Heart right ventricle (tissue), 16 donors: ENCODE measurements at places on chromosomes 7 and 10. TPM values are rescaled to one million over a fixed set of nuclear protein-coding genes. Genes with fewer than 3 reads are reported as not detected.

GRCh38 chr10:59830601-59831259 lies 75.6 kb downstream of the CCDC6 start:
- H3K36me3 ChIP-seq = peaks cover 16% of the 10 kb centered on the region
- H3K27ac ChIP-seq = no peak overlapping the region
- no peaks in the 10 kb centered on the region for H3K4me1 ChIP-seq
- no peak overlapping the region for H3K4me3 ChIP-seq
- no peaks in the 10 kb centered on the region for H3K27me3 ChIP-seq
- DNase-seq = no peak

The UNC5B gene
- 11.7 TPM for total RNA-seq

DNA sequence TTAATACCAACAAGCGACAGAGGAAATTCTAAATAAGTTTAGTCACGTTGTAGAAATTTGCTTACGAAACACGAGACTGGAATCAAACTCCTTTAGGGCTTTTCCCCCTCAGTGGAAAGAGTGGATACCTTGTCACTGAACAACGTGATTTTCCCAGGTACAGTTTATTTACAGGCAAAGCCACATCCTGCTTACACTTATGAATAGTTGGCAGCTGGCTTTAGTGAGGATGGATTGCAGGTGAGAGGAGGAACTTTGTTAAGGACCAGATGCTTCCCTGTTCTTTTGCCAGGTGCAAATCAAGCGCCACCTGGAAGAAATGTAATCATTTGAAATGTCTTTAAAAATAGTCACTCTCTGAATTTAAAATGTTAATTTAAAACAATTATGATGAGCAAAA lies 282.4 kb downstream of the ADARB2 start:
- no peaks in the 10 kb centered on the region for H3K4me1 ChIP-seq
- no peaks in the 10 kb centered on the region for H3K36me3 ChIP-seq
- no peak for DNase-seq

The TAS2R60 gene
- not detected for total RNA-seq

The AGAP9 gene
- total RNA-seq = 1.4 TPM

DNA sequence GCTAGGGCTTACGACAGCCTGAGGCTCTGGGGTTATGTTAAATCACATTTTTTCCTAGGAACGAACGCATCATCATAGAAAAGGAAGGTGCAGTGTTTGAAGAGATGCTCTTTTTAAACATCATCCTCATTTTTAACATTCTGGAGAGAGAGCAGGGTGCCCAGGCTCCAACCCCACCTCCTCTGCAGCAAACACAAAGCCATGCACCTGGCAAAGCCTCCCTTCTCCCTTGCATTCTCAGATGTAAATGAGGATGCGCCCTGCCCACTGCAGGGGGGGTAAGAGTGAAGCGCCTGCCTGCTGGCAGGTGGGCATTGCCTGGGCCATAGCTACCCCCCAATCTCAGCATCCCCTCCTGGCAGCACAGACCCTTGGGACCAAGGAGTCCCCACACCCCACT lies 92.4 kb downstream of the PTPRN2 start:
- no peaks in the 10 kb centered on the region for H3K4me1 ChIP-seq
- peaks cover 72% of the 10 kb centered on the region for H3K27me3 ChIP-seq
- no peak for DNase-seq
- H3K36me3 ChIP-seq = no peaks in the 10 kb centered on the region
- H3K27ac ChIP-seq = no peak overlapping the region

- DNase-seq = no peak
- no peaks in the 10 kb centered on the region for H3K27me3 ChIP-seq
- peak within 1 kb of the TSS; percentile 99 for H3K27ac ChIP-seq
These were observed at the start of gene GTF2I for GRCh38 chr7:74657692-74658177. TSS of gene GTF2I (plus strand) at chr7:74657718. CDS start at chr7:74689129, 31,411 bp downstream.

- no peaks in the 10 kb centered on the region for H3K27me3 ChIP-seq
- H3K4me1 ChIP-seq = peaks cover 64% of the 10 kb centered on the region
- no peak overlapping the region for H3K27ac ChIP-seq
- DNase-seq = no peak
- H3K4me3 ChIP-seq = no peak overlapping the region
These were observed 10.2 kb downstream of the BZW2 start for GRCh38 chr7:16656141-16656540.

The IKZF1 gene
- 2.8 TPM for total RNA-seq

GRCh38 chr7:46568420-46569132 lies 647.5 kb upstream of the IGFBP3 start:
- no peaks in the 10 kb centered on the region for H3K4me1 ChIP-seq
- no peaks in the 10 kb centered on the region for H3K36me3 ChIP-seq
- no peaks in the 10 kb centered on the region for H3K27me3 ChIP-seq
- DNase-seq = no peak

GRCh38 chr10:60388709-60389301 lies 870 bp downstream of the ANK3 start:
- no peaks in the 10 kb centered on the region for H3K27me3 ChIP-seq
- peaks cover 3% of the 10 kb centered on the region for H3K4me1 ChIP-seq
- DNase-seq = no peak
- H3K36me3 ChIP-seq = no peaks in the 10 kb centered on the region

DNA sequence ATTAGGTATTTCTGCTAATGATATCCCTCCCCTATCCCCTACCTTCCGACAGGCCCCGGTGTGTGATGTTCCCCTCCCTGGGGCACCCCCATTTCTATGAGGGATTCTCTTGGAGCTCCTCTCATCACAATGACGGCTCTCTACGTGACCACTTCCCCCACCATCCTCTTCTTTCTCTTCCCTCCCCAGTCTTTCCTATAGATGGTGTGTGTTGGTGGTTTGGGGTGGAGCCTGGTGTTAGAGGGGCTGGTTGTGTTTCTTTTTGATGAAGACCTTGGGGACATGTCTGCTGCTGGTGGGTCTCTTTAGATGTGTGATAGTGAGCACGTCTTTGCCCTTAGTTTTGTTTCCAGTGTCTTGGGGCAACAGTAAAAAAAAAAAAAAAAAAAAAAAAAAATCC lies 28.6 kb downstream of the RPS24 start:
- no peaks in the 10 kb centered on the region for H3K36me3 ChIP-seq
- H3K27ac ChIP-seq = no peak overlapping the region
- DNase-seq = no peak
- H3K4me3 ChIP-seq = no peak overlapping the region
- H3K4me1 ChIP-seq = no peaks in the 10 kb centered on the region

DNA sequence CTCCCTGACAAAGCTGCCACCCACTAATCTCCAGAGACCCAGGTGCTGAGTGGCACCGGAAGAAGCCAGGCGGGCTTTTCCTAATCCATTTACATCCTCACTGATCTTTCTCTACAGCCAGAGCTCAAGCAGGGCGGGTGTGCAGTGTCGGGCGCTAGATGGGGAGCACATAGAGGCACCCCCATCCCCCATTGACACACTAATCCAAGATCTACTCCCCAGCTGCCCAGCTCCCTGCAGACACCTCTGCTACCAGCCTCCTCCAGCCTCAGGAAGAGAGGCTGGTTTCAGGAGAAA lies 22.2 kb downstream of the FRMPD2 start:
- no peak for DNase-seq
- H3K4me1 ChIP-seq = peaks cover 22% of the 10 kb centered on the region
- no peaks in the 10 kb centered on the region for H3K27me3 ChIP-seq
- no peak overlapping the region for H3K27ac ChIP-seq

GRCh38 chr10:120891365-120891764 lies 40.2 kb downstream of the WDR11 start:
- DNase-seq = no peak
- H3K4me3 ChIP-seq = no peak overlapping the region
- H3K36me3 ChIP-seq = peaks cover 38% of the 10 kb centered on the region
- H3K27me3 ChIP-seq = no peaks in the 10 kb centered on the region

- no peaks in the 10 kb centered on the region for H3K36me3 ChIP-seq
- no peaks in the 10 kb centered on the region for H3K4me1 ChIP-seq
- no peak overlapping the region for H3K27ac ChIP-seq
- H3K4me3 ChIP-seq = no peak overlapping the region
These were observed 422.4 kb downstream of the PARD3 start for GRCh38 chr10:34392641-34393170.

DNA sequence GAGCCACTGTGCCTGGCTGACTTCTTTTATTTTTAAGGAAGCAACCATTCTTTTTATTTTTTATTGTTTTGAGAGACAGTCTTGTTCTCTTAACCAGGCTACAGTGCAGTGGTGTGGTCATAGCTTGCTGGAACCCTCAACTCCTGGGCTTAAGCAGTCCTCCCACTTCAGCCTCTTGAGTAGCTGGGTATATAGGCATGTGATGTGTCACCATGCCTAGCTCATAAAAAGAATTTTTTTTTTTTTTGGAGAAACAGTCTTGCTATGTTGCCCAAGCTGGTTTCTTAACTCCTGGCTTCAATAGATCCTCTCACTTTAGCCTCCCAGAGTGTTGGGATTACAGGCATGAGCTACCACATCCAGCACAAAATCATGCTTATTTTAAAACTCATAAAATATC lies 5.8 kb downstream of the MCU start:
- DNase-seq = no peak
- no peak overlapping the region for H3K27ac ChIP-seq
- no peak overlapping the region for H3K4me3 ChIP-seq

- no peaks in the 10 kb centered on the region for H3K4me1 ChIP-seq
- H3K27ac ChIP-seq = no peak overlapping the region
- no peaks in the 10 kb centered on the region for H3K27me3 ChIP-seq
- no peak overlapping the region for H3K4me3 ChIP-seq
- DNase-seq = no peak
These were observed 94.6 kb downstream of the FANK1 start for GRCh38 chr10:125990974-125991373.

The PAOX gene
- total RNA-seq = 3.3 TPM

The ARL3 gene
- total RNA-seq = 15.0 TPM

DNA sequence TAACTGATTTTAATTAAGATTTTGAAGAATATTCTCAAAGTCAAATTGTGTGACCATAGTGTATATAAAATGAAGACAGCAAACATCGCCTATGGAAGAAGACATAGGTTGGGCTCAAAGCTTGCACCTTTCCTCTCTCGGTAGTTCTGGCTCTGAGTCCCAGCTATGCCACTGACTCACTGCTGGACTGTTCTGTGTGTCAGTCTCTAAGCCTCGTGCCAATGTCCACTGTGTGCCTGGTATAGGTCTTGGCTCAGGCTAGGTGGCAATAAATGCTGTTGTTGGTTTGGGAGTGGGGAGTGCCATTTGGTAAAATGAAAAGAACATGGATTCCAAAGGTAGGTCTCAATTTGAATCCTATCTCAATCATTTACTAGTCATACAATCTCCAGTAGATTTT lies 137.5 kb upstream of the RHEB start:
- peaks cover 2% of the 10 kb centered on the region for H3K4me1 ChIP-seq
- DNase-seq = no peak
- no peaks in the 10 kb centered on the region for H3K27me3 ChIP-seq
- H3K36me3 ChIP-seq = no peaks in the 10 kb centered on the region

- H3K4me1 ChIP-seq = peaks cover 19% of the 10 kb centered on the region
- H3K4me3 ChIP-seq = no peak overlapping the region
- no peak overlapping the region for H3K27ac ChIP-seq
- H3K27me3 ChIP-seq = no peaks in the 10 kb centered on the region
- H3K36me3 ChIP-seq = no peaks in the 10 kb centered on the region
These were observed 83.7 kb downstream of the EBF3 start for GRCh38 chr10:129880191-129880870.

The ACTL6B gene
- not detected for total RNA-seq

The SMIM30 gene
- 177 TPM for total RNA-seq

- DNase-seq = no peak
- no peak overlapping the region for H3K4me3 ChIP-seq
- no peak overlapping the region for H3K27ac ChIP-seq
- no peaks in the 10 kb centered on the region for H3K27me3 ChIP-seq
- H3K36me3 ChIP-seq = no peaks in the 10 kb centered on the region
- no peaks in the 10 kb centered on the region for H3K4me1 ChIP-seq
These were observed 641.6 kb downstream of the SH2D4B start for GRCh38 chr10:81179324-81179723.

The BMPER gene
- 0.70 TPM for total RNA-seq

DNA sequence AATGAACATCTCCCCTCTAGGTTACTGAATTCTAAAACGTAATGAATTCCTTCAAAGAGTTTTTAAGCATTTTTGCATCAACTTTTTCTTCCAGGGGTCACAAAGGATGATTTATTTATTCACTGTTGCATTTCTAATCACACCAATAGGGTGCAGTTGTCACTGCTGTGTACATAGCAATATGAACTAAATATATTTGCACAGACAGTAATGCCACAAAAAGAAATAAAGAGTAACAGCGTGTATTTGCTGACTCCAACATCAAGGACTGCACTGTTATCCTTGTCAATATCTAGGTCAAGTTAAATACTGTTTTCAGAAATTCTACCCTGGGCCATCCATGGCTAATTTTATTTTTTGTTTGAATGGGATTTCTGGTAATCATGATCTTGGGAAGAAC lies 138.0 kb downstream of the FRMD4A start:
- no peak overlapping the region for H3K27ac ChIP-seq
- H3K4me1 ChIP-seq = no peaks in the 10 kb centered on the region

DNA sequence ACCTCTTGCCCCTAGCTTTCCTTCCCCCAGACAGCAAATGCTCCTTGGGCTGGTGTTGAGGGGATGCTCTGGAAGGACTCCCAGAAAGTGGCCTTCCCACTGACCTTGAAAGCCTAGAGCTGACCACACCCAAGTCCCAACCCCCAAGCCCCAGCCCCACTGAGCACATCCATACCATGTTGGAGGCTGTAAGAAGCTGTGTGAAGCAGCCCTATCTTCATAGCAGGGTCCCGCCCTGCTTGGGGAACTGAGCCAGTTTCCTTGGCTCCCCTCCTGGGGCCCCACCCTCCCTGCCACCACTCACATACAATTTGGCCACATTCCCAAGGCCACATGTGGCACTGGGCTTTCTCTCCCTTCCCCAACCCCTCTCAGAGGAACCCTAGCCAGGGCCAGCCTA lies 72.3 kb upstream of the CACUL1 start:
- no peak overlapping the region for H3K4me3 ChIP-seq
- no peak overlapping the region for H3K27ac ChIP-seq
- no peak for DNase-seq
- H3K4me1 ChIP-seq = peaks cover 3% of the 10 kb centered on the region
- no peaks in the 10 kb centered on the region for H3K36me3 ChIP-seq

DNA sequence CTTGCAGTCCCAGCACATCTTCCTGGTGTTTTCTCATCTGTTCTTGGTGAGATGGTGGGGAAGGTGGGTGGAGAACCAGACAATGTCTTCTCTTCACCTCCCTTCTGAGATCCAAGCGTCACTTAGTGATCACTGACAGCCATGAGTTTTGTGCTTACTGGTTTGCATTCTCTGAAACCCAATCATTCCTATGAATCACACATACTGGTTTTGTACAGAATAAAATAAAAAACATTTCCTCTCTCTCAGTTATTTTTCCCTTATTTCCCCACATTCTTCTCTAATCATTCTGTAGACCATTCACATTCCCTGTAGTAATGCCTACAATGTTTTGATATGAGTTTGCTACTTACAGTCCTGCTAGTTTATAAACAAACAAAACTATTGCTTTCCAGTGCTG lies 143.8 kb upstream of the SLC13A1 start:
- no peaks in the 10 kb centered on the region for H3K36me3 ChIP-seq
- DNase-seq = no peak
- H3K4me1 ChIP-seq = no peaks in the 10 kb centered on the region
- H3K4me3 ChIP-seq = no peak overlapping the region
- H3K27ac ChIP-seq = no peak overlapping the region

The CYP2C9 gene
- total RNA-seq = not detected

DNA sequence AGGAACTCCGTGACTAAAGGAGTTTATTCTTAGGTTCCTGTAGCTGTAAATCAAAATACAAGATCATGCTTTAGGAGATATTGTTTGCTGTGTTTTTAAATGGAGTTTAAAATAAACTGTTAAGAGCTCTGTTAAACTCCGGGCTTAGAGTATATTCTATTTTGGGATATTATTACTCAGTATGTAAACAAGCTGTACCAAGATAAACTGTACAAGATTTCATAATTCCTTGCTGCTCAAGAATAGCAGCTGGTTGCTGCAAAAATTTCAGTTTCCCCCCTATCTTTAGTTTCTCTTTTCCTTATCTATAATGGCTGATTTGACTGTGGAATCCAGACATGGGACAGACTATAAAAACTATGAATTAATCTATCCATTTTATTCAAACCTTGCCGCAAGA lies 215.7 kb downstream of the HTR7 start:
- no peaks in the 10 kb centered on the region for H3K27me3 ChIP-seq
- H3K4me1 ChIP-seq = peaks cover 11% of the 10 kb centered on the region
- no peaks in the 10 kb centered on the region for H3K36me3 ChIP-seq
